Stimulated activated CD8-positive, alpha-beta memory T cell treated with anti-CD3 and anti-CD28 coated beads, Interleukin-4, amount 100 ng/mL, for 1 hour (primary cell): ENCODE measurements at places on chromosomes 5 and 9.

DNA sequence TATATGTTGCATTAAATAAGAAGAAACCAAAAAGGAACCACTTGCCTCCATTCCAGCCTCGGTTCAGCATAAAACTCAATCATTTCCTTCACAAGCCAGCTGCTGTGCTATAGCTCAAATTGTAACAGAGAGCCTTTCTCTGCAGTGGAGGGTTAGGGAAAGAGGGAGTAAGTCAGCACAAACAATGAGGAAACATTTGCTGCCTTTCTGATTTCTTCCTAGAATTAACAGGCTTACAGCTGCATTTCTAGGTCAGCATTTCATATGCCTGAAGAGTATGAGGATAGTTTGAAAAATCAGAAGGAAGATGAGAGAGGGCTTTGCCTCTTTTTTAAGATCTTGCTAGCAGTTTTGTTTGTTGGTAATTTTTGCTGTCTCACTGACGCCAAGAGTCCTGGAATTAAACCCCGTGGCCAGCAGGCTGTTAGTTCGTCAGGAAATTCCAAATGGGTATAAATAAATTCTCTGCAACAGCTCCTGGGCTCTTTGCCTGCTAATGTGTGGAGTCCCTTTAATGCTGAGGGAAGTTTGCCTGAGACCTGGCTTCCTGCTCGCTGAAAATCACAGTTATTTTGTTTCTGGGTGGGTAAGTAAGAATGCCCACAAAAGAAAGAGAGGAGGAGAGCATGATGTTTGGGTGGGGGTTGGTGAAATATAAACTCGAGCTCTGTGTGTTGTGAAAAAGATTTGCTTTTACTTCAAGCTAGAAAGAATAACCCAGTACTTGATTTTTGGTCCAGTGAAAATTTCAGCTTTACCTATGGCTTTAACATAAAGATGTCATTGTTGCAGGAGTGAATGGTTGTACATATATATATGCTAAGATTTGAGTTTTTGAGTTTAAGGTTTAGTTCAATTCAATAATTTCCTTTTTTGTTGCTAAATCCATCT is 148.1 kb upstream of the DMRT1 start:
- DNase-seq: no peak

DNA sequence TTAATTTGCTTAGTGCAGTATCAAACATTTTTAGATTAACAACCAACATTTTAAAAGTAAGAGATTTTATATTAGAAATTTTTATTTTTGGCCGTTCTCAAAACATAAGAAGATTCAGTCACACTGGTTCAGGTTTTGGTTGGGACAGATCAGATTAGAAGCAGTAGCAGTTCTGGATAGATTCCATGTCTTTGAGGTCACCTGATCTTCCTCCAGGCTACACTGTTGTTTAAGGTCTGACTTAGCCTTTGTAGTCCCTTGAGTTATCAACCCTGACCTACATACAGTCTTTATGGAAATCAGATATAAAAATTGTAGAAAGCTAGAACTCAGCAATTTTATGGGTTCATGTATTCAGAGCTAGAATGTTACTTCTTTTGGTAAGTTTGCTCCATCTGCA is 910.0 kb upstream of the WWC1 start:
- DNase-seq: no peak

- no peak for DNase-seq
These were observed 4.3 kb upstream of the ACER2 start for GRCh38 chr9:19404283-19405075.

DNA sequence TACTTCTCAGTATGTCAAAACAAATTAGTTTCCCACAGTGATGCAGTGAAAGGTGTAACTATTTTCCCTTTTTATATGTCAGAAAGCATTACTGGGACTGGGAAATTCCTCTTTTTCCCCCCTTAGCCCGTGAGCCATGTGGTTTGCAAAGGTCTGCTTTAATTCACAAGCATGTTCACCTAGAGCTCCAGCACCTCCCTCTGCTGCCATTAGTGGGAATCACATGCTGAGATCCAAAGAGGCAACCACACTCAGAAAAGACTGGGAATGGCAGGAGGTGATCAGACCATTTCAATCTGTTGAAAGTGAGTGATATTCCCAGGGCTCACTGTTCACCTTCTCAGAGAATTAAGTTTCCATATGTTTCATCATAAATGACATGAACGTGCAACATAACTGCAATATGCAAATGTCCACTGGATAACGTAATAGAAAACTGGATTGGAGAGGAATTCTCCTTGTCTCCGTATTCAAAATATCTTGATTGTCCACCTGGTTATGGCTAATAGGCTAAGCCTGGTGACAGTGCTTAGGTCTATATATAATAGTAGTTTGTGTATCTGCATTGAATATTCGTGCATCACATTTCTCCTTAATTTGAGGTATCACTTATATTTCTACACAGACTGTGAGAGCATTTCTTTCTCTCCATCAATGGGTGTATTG is 703.5 kb upstream of the WWC1 start:
- no peak for DNase-seq

DNA sequence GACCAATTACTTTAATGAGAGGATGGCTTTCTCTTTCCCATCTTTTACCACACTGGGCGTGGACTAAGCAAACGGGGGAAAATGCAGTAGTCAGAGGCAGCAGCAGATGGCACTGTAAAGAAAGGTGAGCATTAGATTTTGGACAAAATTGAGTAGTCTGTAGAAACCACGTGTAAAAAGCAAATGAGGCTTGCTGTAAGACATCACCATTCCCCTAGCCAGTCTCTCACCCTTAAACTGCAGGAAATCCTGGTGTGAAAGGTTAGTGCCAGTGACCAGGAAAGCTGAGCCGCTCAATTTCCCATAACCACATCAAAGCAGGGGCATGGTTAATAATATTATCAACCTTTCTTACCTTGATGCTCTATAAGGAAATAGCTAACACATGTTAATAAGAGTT is 31.8 kb downstream of the SPATA31C2 start:
- DNase-seq: no peak

- DNase-seq: no peak
These were observed 143.7 kb upstream of the IRX2 start for GRCh38 chr5:2895196-2895595.

DNA sequence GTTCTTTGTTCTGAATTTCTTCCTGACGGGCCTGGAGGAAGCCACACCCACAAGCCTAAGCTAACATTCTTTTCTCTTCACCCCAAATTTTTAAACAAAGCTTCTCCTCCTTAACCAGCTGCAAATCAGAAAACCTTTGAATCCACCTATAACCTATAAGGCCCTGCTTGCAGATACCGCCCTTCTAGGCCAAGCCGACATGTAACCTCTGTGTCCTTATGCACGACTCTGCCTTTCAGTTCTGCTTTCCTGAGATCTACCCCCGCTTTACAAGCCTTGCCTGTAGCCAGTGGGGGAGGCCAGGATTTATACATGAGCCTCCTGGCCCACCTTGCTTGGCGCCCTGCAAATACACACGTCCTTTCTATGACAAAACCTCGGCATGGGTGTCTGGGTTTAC is 19.3 kb downstream of the BRD9 start:
- no peak for DNase-seq

- no peak for DNase-seq
These were observed 12.4 kb upstream of the DAB2IP start for GRCh38 chr9:121638901-121639592.

- no peak for DNase-seq
These were observed 1002.7 kb downstream of the CDH18 start for GRCh38 chr5:18985171-18985758.

DNA sequence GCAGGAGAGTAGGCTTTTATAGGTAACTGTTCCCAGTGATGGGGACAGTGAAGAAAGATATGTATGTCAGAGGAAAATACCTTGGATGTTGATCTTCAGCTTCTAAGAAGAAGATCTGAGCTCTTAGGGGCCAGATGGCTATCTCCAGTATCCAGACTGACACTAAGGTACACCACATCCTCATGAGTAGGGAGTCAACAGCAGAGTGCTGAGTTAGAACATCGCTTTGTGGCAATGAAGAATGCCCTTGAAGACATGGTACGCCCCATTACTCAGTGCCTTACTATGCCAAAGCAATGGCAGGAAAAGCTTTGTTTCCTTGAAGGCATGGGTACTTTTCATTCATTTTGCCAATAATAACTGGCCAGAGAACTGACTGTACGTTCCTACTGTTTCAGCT is 263.7 kb downstream of the CEMIP2 start:
- DNase-seq: no peak

DNA sequence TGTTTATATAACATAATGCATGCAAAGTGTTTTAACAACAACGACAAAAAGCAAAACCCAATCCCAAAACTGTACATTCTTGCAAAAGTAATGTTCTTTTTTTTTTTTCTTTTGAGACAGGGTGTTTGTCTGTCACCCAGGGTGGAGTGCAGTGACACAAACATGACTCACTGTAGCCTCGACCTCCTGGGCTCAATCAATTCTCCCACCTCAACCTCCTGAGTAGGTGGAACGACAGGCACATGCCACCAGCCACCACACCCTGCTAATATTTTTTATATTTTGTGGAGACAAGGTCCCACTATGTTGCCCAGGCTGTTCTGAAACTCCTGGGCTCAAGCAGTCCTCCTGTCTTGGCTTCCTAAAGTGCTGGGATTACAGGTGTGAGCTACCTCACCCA is 13.6 kb upstream of the HAVCR1 start:
- DNase-seq: no peak

DNA sequence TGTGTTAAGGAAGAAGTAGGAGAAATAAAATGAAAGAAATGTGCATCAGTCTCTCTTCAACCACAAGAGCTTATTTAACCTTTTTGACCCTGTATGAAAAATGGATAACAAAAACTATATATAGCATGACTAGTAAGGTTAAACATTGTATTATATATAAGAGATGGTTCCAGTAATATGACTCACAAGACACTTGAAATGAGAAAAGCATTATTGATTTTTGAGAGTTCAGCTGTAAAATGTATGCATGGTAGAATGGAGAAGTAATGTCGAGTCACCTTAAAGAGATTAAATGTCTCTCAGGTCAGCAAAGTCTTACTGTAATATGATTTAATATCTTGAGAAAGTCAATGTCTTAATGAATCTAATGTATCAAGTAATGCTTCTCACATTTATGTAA is 860.9 kb downstream of the TAF11L14 start:
- no peak for DNase-seq
